Kidney (tissue), 22 donors: ENCODE measurements at places on chromosomes 5 and 9.

DNA sequence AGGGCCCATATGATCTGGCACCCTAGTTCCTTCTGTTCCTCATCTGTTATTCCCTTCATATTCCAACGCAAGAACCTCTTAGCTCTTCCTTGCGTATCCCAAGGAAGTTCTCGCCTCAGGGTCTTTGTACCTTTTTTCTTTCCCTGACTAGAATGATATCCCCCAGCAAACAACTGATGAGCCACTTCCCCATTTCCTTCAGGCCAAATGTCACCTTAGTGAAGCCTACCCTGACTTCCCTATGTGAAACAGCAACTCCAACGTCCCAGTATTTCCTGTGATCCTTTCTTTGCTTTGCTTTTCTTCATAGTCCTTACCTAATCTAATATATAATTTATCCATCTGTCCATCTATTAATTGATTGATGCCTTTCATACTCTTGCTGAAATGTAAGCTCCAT, 47.9 kb downstream of the ERCC8 start:
- no peak for DNase-seq

GRCh38 chr9:94648185-94648584, 8.9 kb upstream of the FBP1 start:
- no peak for DNase-seq

GRCh38 chr9:13278368-13279246, 885 bp downstream of the MPDZ start:
- DNase-seq, result peak; percentile 74

- DNase-seq, result peak; percentile 78
These were observed 137.8 kb downstream of the CEP120 start for GRCh38 chr5:123285122-123286023.

GRCh38 chr9:128593856-128594255, 41.5 kb downstream of the SPTAN1 start:
- no peak for DNase-seq

- DNase-seq, result no peak
These were observed 148.0 kb upstream of the GRIA1 start for GRCh38 chr5:153342487-153342886.

DNA sequence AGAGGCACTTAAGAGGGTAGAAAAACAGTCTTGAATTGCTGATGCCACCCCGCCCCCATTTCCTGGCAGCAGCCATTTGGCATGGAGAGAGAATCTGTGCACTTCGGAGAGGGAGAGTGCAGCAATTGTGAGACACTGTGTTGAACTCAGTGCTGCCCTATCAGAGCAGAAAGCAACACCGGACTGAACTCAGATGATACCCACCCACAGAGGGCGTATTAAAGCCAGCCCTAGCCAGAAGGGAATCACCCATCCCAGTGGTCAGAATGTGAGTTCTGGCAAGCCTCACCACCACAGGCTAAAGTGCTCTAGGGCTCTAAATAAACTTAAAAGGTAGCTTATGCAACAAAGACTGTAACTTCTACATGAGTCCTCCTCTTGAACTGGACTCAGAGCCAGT, 88.4 kb upstream of the RGS7BP start:
- no peak for DNase-seq

GRCh38 chr9:125601961-125602360, 105.0 kb downstream of the MAPKAP1 start:
- DNase-seq, result peak; percentile 77

GRCh38 chr5:116652196-116652729, 77.6 kb upstream of the SEMA6A start:
- DNase-seq, result peak; percentile 69

GRCh38 chr5:138498376-138498775, 33.1 kb downstream of the EGR1 start:
- no peak for DNase-seq

GRCh38 chr5:103041071-103041676, 78.8 kb downstream of the GIN1 start:
- peak; percentile 64 for DNase-seq

DNA sequence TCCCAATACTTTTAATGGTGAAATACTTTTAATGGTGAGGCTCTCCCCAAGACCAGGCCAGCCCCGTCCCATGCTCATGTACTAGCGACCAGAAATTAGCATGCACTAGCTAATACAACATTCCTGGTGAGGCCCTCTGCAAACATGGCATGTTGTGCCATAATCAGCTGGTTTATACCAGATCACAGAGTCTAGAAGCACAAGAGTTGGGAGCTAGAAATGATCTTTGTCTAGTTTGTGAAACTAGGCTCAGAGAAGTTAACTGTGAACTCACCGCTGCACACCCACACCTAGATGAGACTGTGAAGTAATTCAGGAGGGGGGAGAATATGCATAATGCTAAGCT, 37.4 kb downstream of the MTMR12 start:
- no peak for DNase-seq

- DNase-seq, result peak; percentile 71
These were observed 257.1 kb upstream of the MAP3K1 start for GRCh38 chr5:56558131-56558745.

- no peak for DNase-seq
These were observed 88.2 kb upstream of the ANKRD55 start for GRCh38 chr5:56321236-56321881.

DNA sequence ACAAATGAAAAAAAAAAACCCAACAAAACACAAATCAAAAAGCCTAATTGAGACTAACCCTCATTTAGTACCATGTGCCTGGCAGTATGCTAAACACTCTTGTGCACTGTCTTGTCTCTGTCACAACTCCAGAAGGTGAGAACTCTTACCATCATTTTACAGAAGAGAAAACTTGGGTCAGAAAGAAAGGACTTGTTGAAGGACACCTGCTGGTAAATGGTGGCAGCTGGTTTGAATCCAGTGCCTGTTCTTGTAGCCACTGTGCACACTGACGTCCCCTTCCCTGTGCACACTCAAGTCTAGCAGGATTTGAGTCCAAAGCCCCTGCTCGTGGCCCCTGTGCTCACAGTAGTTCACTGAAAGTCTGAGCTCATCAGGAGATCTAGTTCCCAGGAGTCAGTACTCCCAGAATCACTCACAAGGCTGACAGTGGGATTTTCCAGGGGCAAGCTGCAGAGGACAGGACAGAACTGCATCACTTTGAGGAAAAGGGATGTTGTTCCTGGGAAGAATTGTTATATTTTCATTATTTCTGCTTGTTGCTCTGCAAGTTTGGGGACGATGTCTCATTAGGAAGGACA, 43.0 kb upstream of the HSD17B4 start:
- no peak for DNase-seq

GRCh38 chr9:96321515-96321914, 19.5 kb upstream of the HSD17B3 start:
- DNase-seq, result no peak

GRCh38 chr5:173242079-173242478, 7.1 kb upstream of the NKX2-5 start:
- DNase-seq, result no peak

- DNase-seq, result no peak
These were observed 10.5 kb downstream of the GFI1B start for GRCh38 chr9:132989014-132989310.

DNA sequence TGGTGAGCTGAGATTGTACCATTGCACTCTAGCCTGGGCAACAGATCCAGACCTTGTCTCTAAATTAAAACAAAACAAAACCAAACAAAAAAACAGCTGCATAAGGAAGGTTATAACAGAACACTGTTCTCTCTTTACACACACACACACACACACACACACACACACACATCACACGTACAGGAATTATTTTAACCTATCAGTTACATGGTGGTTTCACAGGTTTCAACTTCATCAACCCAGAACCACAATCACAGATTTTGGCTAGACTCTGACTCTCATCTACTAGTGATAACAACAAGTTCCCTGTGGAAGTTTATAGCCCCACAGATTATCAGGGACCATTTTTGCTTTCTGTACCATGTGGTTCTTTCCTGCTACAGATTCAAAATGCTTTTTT, 60.2 kb downstream of the RPS23 start:
- no peak for DNase-seq

GRCh38 chr9:123561046-123561445, 205.0 kb downstream of the CRB2 start:
- DNase-seq, result no peak

GRCh38 chr5:133287500-133287899, 235.7 kb downstream of the HSPA4 start:
- DNase-seq, result no peak

- DNase-seq, result no peak
These were observed 39.9 kb downstream of the ADAMTS6 start for GRCh38 chr5:65441800-65442199.

DNA sequence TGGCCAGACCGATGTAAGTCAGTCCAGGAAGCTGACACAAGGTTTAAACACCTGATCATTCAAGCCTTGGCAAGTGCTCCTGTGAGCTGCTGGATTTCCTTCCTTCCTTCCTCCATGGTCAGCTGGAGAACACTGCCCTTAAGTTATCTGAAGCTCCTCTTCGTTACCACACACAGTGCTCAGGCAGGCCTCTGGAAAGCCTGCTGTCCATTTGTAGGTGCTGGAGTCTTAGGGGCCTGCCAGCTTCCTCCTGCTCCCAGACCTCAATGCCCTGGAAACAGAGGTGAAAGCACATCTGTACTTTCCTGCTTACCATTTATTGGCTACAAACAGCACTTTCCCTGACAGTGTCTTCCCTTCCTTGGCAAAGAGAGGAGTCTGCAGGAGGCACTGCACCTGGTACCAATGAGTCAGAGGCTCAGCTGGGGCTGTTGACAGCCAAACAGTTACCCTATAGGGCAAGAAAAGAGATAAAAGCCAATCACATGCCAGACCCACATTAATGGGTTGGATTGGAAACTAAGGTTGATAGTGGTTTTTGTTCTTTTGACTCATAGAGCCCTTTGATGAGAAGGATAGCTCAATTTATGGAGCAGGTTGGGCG, 72.6 kb upstream of the PUM3 start:
- DNase-seq, result no peak

DNA sequence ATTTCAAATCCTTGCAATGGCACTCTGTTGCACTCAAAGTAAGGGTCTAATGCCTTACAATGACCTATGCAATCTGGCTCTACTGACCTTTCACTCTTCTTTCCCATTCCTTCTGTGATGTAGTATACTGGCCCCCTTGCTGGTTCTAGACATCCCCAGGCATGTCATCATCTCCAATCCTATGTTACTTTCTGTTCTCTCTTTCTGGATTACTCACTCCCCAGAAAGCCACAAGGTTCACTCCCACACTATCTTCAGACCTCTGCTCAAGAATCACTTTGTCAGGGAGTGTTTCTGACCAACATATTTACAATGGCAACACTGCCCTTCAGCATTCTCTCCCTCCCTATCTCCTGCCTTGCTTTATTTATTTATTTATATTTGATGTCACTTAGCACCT, 802.2 kb upstream of the WWC1 start:
- DNase-seq, result no peak

DNA sequence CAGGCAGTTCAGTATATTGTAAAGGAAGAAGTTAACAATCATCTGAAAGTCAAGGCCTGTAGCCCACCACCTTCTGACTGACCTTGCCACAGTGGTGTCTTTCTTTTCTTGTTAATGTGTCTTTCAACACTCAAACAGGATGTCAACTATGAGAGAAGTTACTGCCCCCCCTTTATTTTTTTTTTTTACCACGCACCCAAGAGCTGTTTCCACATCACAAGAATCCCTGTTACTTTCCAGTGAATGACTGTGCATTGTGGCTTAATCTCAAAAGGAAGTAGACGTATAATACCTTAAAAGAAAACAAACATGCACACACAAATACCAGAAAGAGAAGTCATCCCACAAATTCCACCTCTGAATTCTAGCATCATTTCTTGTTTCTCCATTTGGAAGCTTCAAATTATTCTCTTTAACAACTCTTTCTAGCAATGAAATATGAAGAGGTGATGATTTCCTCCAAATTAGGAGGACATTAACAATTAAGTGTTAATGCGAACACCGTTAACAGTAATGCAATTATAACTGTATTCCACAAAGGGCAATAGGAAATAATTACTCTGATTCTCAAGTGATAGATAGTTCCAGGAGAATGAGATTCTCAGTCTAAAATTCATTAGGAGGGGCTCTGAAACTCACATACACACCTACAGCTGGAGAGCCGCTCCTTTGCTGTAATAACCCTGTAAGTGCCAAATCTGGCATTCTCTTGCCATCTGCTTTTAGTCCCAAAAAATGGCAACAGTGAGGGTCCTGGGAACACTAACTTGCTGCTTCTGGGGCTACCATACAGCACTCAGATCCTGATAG, 201.0 kb downstream of the EFNA5 start:
- DNase-seq, result no peak

GRCh38 chr5:23742701-23743100, 235.3 kb downstream of the PRDM9 start:
- DNase-seq, result no peak

GRCh38 chr9:131525643-131526565, 5.2 kb downstream of the UCK1 start:
- DNase-seq, result no peak

GRCh38 chr9:72271613-72272478, 93.2 kb downstream of the ZFAND5 start:
- DNase-seq, result peak; percentile 78

DNA sequence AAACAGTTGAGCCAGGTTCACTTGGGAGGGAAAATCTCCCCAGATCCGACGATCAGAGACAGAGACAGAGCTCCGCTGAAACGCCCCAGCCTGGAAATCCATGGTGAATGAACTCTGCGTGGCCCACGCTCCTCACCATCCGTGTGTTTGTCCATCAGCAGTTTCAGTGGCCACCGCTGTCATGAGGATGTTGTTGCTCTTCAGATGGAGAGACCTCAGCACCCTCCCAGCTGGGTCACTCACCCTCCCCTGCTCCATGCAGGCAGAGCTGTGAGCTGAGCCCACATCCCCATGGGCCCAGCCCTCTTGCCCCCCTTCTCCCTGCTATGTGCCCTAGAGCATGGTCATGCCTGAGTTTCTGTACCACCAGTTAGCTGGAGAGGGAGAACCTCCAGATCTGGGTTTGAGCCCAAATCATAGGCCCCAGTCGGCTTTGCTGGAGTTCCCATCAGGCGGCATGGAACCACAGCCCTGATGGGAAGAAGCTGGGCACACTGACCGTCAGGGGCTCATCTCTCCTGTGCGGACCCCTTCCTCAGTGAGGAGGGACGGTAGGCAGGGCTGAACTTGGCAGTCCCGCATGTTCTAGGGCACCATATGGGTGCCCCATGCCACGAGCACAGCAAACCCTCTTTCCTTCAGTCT, 154.4 kb upstream of the COL5A1 start:
- peak; percentile 58 for DNase-seq

DNA sequence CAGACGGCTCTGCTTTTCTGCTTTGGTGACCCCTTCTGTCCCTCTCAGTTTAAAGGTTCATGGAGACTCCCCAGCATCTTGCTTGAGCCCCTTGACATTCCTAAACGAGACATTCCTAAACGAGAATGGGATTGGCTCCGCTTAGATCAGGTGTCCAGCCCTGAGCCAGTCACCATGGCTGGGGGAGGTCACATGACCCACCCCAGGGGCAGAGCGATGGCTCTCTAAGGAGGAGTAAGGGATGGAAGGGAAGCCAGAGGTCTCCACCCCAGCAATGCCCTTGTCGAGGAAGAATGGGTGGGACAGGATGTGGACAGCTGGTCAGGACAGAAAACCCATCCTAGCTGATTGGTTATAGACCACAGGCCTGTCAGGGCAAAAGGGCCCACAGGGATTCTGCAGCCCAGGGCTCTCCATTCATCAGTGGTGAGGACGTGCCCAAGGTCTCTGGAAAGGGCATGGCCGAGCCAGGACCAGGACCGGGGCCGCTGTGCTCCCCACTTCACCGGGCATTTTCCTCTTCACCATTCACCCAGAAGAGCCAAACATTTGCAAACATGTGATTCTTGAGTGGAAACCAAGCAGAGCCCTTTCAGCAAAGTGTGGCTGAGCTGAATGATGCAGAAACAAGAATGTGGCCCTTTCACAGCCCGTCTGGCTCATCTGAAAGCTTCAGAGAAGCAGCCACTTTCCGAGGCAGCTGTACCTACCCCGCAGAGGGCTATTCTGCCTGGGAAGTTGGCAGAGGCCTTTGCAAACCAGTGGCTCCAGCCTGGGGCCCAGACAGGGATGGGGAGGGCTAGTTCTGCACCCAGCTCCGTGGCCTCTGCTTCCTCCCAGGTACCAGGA, 19.8 kb upstream of the AIF1L start:
- no peak for DNase-seq
